ENCODE measurements at places on chromosomes 16 and 17.
A peak's percentile ranks its signal among the peaks of the same experiment; 100 is the strongest.

- DNase-seq: no peak
Measured at GRCh38 chr17:66637491-66637890, 197.4 kb upstream of the CACNG5 start.

- DNase-seq: no peak
Measured at GRCh38 chr17:71519285-71519684, 601.5 kb upstream of the SOX9 start.

- DNase-seq: peak; percentile 78
Measured at GRCh38 chr16:84806256-84806889, 13.4 kb upstream of the CRISPLD2 start.

DNA sequence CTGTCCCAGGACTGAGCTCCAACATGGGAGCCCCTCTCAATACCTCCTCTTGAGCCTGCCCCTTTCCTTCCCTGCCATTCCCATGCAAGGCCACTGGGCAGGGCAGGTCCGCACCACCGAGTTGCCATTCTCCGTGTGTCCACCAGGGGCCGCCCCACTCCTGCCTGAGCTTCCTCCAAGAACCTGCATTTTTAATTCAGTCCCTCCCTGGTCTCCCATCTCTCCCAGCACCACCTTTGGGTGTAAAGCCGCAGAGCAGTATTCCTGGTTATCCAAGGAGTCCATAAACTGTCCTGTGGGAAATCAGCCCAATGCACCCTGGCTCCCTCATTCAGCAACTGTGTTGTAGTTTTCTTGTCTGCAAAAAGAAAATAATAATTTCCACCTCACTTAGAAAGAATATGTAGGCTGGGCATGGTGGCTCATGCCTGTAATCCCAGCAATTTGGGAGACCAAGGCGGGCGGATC, 15.9 kb upstream of the ANKRD40CL start:
- DNase-seq: peak; percentile 92

GRCh38 chr17:44773140-44773539, 14.4 kb downstream of the ADAM11 start:
- DNase-seq: no peak

GRCh38 chr17:29590411-29591145, 1.1 kb upstream of the GIT1 start:
- DNase-seq: no peak

DNA sequence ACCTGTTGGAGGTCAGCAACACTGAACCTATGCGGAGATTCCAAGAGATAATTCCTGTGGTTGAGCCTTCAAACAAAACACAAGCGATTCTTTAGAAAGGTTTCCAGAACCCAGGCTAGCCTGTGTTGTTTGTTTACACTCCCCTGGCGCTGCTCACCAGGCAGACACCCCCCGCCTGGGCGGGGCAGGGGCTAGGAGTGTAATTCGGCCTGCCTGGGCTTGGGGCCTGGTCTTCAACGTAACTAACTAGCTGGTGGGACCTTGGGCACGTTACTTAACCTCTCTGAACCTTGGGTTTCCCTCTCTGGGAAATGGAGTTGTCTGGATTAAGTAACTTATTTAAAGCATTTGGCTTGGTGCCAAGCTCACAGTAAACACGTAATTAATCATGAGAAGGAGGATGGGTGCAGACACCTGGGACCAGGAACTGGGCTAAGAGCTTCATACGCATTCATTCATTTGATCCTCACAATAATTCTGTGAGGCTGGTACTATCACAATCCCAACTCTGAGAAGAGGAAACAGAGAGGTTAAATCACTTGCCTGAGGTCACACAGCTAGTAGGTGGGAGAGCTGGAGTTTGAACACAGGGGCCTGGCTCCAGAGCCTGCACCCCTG, 7.6 kb upstream of the ARHGAP27 start:
- no peak for DNase-seq
